Ascending aorta (tissue), 2 donors: ENCODE measurements at places on chromosomes 12 and 14. TPM values are rescaled to one million over a fixed set of nuclear protein-coding genes. Genes with fewer than 3 reads are reported as not detected.

GRCh38 chr12:49301760-49302159 is 6.8 kb downstream of the PRPH start:
- DNase-seq = no peak

DNA sequence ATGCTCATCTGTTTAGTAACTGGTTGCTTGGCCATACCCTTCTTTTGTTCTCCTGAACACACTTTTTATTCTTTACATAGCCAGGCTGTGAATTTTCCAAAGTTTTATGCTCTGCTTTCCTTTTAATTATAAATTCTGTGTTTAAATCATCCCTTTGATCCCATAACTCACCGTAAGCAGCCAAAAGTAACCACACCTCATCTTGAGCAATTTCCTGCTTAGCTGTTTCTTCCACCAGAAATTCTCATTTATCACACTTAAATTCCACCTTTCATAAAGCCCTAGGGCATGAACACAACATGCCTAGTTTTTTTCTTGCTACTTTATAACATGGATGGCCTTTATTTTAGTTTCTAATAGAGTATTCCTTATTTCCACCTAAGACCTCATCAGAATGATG is 510.7 kb downstream of the C12orf50 start:
- no peak for DNase-seq

DNA sequence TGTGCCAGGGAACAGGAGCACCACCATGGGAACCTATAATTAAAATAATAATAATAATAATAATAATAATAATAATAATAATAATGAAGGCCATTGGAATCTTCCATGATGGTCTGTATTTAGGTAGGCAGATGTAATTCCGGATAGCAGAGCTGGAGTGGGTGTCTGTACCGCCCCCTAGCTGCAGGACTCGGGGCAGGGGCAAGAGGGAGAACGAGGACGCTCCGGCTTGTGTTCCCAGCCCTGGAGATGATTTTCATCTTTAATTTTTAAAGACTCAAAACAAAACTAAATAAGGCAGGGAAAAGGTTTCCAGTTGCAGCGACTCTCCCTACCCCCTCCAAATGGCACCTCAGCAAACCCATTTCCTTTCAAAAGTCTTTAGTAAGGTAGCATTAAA is 501.1 kb downstream of the VRK1 start:
- no peak for DNase-seq

- DNase-seq = peak; percentile 34
Observed at GRCh38 chr14:34562776-34563150, 23.3 kb upstream of the EAPP start.

DNA sequence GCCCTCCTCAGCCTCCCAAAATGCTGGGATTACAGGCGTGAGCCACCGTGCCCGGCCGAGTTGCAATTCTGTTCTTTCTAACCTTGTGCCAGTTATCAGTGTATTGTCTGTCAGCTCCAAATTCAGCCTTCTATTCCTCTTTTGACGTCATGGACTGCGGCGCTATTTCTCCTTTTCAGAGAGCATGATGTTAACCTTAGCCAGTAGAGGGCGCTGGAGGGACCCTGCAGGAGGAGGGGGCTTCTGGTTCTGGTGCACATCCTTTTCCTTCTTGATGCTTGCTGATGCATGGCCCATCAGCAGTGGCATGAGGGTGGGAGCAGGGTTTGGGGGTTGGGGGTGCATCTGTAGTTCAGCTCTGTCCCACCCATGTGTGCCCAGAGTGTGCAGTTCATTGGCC is 179.3 kb upstream of the RMST start:
- no peak for DNase-seq

Gene RPGRIP1
- total RNA-seq = not detected

Gene LRRC10
- total RNA-seq = not detected

Gene SYCP3
- not detected for total RNA-seq

Gene ADCY4
- total RNA-seq = 143 TPM

Gene RNFT2
- total RNA-seq = 0.21 TPM
